Hair follicular keratinocyte (primary cell): ENCODE measurements at places on chromosomes 2 and 18. TPM values are rescaled to one million over a fixed set of nuclear protein-coding genes. Genes with fewer than 3 reads are reported as not detected.

Gene EHD3
- total RNA-seq, result 4.1 and 4.7 TPM in 2 replicates

Gene FAM117B
- 2.7 and 3.9 TPM in 2 replicates for total RNA-seq

Gene NGEF
- total RNA-seq, result 0.04 and 0.16 TPM in 2 replicates

Gene SERPINB7
- total RNA-seq, result 8.7 and 9.4 TPM in 2 replicates

Gene ESPNL
- total RNA-seq, result 0.30 and 0.55 TPM in 2 replicates

Gene HOXD3
- total RNA-seq, result not detected in 2 replicates

Gene GPR35
- not detected in 2 replicates for total RNA-seq

Gene TACR1
- not detected in 2 replicates for total RNA-seq

Gene MLPH
- 1.7 and 9.9 TPM in 2 replicates for total RNA-seq

Gene ASB1
- total RNA-seq, result 13.5 and 26.5 TPM in 2 replicates

Gene RAD51AP2
- total RNA-seq, result 0.04 and 0.08 TPM in 2 replicates

Gene BCL2
- total RNA-seq, result 0.84 and 2.1 TPM in 2 replicates

Gene PLEKHH2
- 1.3 TPM in 2 replicates for total RNA-seq

Gene SLC5A7
- total RNA-seq, result not detected in 2 replicates

Gene PSMA8
- total RNA-seq, result not detected in 2 replicates

Gene RIT2
- not detected in 2 replicates for total RNA-seq

Gene INHA
- 0.19 TPM in 1 of 2 replicates, not detected in the other for total RNA-seq

Gene PMAIP1
- total RNA-seq, result 14.9 and 16.2 TPM in 2 replicates

Gene CHRNA1
- not detected in 2 replicates for total RNA-seq

Gene RUFY4
- total RNA-seq, result not detected in 2 replicates

Gene GPR45
- total RNA-seq, result not detected in 2 replicates

Gene SCYGR4
- total RNA-seq, result not detected in 2 replicates

Gene LOXL3
- total RNA-seq, result 1.0 and 1.6 TPM in 2 replicates

Gene ORMDL1
- total RNA-seq, result 33.9 and 38.0 TPM in 2 replicates

Gene RBM44
- 0.42 TPM in 1 of 2 replicates, not detected in the other for total RNA-seq

Gene UGT1A4
- not detected in 2 replicates for total RNA-seq

Gene RGPD3
- total RNA-seq, result 0.08 and 0.16 TPM in 2 replicates

Gene NEB
- under 0.01 TPM in 1 of 2 replicates, not detected in the other for total RNA-seq

Gene SAG
- not detected in 2 replicates for total RNA-seq

Gene MYOM1
- total RNA-seq, result 0.04 and 0.08 TPM in 2 replicates

Gene CPO
- total RNA-seq, result not detected in 2 replicates

Gene GPR75
- total RNA-seq, result 0.15 and 0.62 TPM in 2 replicates

Gene LRRTM4
- total RNA-seq, result not detected in 2 replicates

Gene SGPP2
- 0.08 TPM in 2 replicates for total RNA-seq

Gene RBM43
- total RNA-seq, result 0.99 and 1.4 TPM in 2 replicates

Gene LBH
- 2.4 and 7.7 TPM in 2 replicates for total RNA-seq
